ENCODE measurements at places on chromosomes 16 and 17.

DNA sequence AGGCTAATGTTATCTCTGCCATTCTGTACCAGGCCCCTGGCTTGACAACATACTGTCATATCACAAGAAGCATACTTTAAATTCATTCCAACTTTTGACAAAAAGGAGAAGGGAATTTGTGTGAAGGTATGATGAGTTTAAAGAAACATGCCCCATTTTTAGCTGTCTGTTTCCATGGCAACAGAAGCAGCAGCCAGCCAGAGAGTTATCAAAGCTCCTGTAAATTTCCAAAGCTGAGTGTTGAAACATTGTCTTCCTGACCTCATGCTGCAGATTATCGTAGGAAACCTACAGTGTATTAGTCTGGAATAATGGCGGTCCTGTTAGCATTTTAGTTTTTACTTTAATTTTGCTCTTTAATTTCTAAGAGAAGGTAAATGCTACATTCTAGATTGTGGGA, 124.9 kb downstream of the MRTFB start:
- no peak overlapping the region for H3K4me3 ChIP-seq
- H3K27ac ChIP-seq = no peak overlapping the region
- peaks cover 5% of the 10 kb centered on the region for H3K4me1 ChIP-seq
- H3K36me3 ChIP-seq = no peaks in the 10 kb centered on the region
- DNase-seq = no peak

DNA sequence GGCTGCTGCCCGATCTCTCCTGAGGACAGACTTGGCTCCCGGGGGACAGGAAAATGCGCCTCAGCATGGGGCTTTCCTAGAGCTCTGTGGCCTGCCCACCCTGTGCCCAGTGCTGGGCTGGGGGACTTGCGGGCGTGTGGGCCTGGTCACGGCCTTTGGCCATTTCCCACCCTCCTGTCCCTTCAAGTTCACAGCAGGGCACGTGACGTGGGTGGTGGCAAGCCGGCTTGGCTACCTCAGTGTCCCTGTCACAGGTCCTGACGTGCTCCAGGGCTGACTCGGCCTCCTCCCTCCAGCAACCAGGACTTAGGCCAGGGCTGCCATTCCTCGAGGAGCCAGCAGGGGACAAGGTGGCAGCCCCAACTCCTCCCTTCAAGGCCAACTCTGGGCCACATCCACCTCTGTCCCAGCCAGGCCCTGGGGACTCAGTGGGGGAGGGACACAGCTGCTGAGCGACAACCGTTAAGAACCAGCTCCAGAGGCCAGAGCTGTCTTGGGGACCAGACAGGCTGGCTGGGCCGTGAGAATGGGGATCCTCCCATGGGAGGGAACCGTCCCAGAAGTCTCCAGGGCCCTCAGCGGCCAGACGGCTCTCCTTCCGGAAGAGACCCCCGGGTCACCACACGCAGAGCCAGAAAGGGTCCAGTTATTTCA, 981 bp upstream of the UNC13D start:
- no peak overlapping the region for H3K4me3 ChIP-seq
- peak; percentile 89 for DNase-seq
- peaks cover 41% of the 10 kb centered on the region for H3K4me1 ChIP-seq
- H3K36me3 ChIP-seq = peaks cover 8% of the 10 kb centered on the region
- peak overlapping the region; percentile 93 for H3K27ac ChIP-seq
- H3K27me3 ChIP-seq = no peaks in the 10 kb centered on the region

GRCh38 chr17:7146115-7146514, 31.5 kb upstream of the ASGR2 start:
- no peak for DNase-seq
- H3K27ac ChIP-seq = no peak overlapping the region
- no peaks in the 10 kb centered on the region for H3K27me3 ChIP-seq
- no peaks in the 10 kb centered on the region for H3K36me3 ChIP-seq

GRCh38 chr17:10119203-10120108, 79.0 kb downstream of the GAS7 start:
- no peaks in the 10 kb centered on the region for H3K4me1 ChIP-seq

GRCh38 chr17:62601471-62601870, 26.0 kb upstream of the MRC2 start:
- H3K27ac ChIP-seq = no peak overlapping the region
- H3K27me3 ChIP-seq = no peaks in the 10 kb centered on the region
- DNase-seq = no peak
- H3K4me3 ChIP-seq = no peak overlapping the region
- no peaks in the 10 kb centered on the region for H3K36me3 ChIP-seq

DNA sequence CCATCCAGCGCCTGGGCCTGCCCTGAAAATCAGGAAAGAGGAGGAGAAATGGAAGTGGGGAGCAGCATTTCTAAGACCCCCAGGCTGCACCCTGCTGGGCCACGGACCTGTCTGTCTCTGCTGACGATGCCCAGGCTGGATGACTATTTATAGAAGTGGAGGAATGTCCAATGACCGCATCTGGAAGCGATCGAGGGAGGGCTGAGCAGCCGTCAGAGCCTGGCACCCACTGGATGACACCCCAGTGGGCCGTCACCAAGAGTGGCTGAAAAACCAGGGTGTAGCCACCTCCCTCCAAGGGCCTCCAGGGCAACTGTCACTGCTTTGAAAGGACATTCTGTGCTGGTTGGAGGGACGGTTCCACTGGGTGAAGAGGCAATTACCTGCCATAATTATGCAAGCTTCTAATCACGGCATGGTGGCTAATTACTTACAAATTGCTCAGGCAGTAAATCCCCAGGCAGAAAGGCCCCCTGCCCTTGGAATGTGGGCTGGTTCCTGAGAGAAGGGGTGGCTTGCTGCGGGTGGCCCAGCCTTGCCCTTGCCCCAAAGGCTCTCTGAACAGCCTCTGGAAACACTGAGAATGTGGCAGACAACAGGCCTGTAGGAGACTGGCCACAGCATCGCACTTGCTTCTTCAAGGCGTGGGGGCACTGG, 332.1 kb downstream of the C16orf95 start:
- no peaks in the 10 kb centered on the region for H3K36me3 ChIP-seq
- no peak for DNase-seq
- H3K4me3 ChIP-seq = no peak overlapping the region
- no peak overlapping the region for H3K27ac ChIP-seq

DNA sequence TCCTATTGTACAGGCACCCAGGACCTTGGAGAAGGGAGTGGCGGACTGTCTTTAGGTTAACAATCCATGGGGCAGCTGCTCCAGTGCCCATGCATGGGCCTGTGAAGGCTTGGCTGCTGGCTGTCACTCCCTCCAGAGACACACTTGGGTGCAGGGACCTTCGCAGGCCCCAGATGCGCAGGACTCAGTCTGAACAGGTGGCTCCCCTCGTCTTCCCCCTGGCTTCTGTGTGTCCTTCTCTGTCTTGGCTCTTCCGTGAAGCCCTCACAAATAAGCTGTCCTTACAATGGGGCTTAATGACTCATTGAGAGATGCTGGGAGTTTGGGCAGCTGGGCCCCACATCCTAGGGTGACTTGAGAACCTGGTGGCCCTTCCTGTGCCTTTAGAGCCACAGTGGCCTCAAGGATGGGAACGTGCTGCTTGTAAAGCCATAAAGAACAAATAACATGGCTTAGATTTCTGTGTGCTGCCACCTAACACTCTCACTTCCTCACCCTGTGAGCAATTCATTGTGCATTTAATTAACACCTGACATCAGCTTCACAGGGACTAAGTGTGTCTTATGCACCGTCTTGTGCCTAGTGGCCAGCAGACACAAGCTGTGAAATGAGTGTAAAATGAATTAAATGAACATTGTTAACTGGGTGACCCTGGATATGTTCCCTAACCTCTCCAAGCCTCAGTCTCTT, 340.7 kb downstream of the SNX29 start:
- DNase-seq = no peak
- peaks cover 16% of the 10 kb centered on the region for H3K4me1 ChIP-seq
- H3K27ac ChIP-seq = no peak overlapping the region
- H3K27me3 ChIP-seq = no peaks in the 10 kb centered on the region

- peak; percentile 73 for DNase-seq
- H3K27ac ChIP-seq = peak overlapping the region; percentile 21
- H3K4me3 ChIP-seq = no peak overlapping the region
- H3K27me3 ChIP-seq = no peaks in the 10 kb centered on the region
- peaks cover 7% of the 10 kb centered on the region for H3K36me3 ChIP-seq
These were observed 35.0 kb downstream of the GPT2 start for GRCh38 chr16:46918905-46919792.

GRCh38 chr17:74945543-74945942, 9.8 kb downstream of the OTOP3 start:
- H3K36me3 ChIP-seq = no peaks in the 10 kb centered on the region
- H3K27me3 ChIP-seq = no peaks in the 10 kb centered on the region
- no peak overlapping the region for H3K4me3 ChIP-seq
- DNase-seq = no peak
- H3K27ac ChIP-seq = no peak overlapping the region

DNA sequence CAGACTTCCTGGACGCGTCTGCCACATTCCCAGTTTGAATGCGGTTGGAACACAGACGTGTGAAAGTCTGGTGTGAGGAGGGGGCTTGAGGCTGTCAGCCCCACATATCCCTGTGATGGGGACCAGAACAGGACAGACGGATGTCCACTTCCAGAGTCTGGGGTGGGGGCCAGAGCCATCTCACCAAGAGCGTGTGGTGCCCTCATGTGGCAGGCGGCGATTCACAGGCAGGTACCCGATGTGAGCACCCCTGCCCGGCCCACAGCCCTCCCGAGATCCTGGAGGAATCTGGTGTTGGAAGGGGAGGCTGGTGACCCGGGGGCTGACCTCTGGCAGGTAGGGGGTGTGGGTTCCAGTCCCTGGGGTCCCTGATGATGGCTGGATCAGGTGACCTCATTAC, 51.5 kb downstream of the ENGASE start:
- H3K4me3 ChIP-seq = no peak overlapping the region
- no peak for DNase-seq
- H3K27ac ChIP-seq = no peak overlapping the region
- H3K4me1 ChIP-seq = no peaks in the 10 kb centered on the region
- no peaks in the 10 kb centered on the region for H3K36me3 ChIP-seq
- H3K27me3 ChIP-seq = peaks cover 10% of the 10 kb centered on the region

DNA sequence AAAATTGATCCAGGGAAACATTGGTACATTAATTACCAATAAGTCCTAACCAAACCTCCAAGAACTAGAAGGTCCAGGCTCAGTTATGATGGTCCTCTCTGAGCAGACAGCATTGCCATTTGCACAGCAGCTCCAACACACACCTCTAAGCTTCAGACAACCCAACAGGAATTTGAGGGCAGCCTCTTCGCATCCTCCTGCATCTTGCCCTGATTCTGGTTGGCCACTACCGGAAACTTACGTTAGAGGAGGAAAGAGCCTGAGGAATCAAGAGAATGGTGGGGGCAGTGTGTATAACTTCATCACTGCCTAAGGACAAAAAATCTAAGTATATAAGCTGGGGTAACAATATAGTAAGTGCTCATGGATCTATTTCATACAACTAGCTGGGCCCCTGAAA, 15.7 kb downstream of the FAM117A start:
- H3K27ac ChIP-seq = no peak overlapping the region

DNA sequence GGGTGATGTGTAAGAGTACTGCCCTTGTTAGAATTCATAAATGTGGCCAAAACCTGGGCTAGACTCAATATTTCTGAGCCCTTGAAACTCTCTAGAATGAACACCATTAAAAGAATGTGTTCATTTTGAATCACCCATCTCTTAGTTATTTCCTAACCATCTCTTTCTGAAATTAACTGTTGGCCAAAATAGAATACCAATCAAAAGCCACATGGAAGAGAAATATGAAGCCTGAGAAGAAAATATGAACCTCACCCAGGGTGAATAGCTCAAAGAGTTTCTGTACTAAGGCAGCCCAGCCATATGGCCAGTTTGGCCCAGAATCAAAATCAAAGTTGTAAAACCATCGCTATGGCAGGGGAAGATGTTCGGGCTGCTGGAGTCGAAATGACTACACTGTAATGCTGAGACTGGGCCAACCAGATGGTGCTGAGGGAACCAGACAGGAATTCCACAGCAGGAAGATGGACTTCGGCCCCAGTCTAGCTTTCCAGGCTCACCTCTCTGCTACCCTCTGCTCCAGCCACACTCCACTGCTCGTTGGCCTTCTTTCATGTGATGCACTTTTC, 154.3 kb upstream of the ZFHX3 start:
- H3K27ac ChIP-seq = no peak overlapping the region
- H3K4me1 ChIP-seq = peaks cover 24% of the 10 kb centered on the region
- DNase-seq = no peak
- H3K4me3 ChIP-seq = no peak overlapping the region
- no peaks in the 10 kb centered on the region for H3K36me3 ChIP-seq
- no peaks in the 10 kb centered on the region for H3K27me3 ChIP-seq

- no peak overlapping the region for H3K27ac ChIP-seq
- H3K36me3 ChIP-seq = peaks cover 10% of the 10 kb centered on the region
- H3K27me3 ChIP-seq = no peaks in the 10 kb centered on the region
- H3K4me1 ChIP-seq = no peaks in the 10 kb centered on the region
These were observed 27.9 kb downstream of the MBTPS1 start for GRCh38 chr16:84088695-84089395.

- no peak overlapping the region for H3K27ac ChIP-seq
- H3K27me3 ChIP-seq = no peaks in the 10 kb centered on the region
- no peak for DNase-seq
- H3K36me3 ChIP-seq = no peaks in the 10 kb centered on the region
- H3K4me3 ChIP-seq = no peak overlapping the region
These were observed 30.3 kb upstream of the IL17C start for GRCh38 chr16:88608076-88608475.

DNA sequence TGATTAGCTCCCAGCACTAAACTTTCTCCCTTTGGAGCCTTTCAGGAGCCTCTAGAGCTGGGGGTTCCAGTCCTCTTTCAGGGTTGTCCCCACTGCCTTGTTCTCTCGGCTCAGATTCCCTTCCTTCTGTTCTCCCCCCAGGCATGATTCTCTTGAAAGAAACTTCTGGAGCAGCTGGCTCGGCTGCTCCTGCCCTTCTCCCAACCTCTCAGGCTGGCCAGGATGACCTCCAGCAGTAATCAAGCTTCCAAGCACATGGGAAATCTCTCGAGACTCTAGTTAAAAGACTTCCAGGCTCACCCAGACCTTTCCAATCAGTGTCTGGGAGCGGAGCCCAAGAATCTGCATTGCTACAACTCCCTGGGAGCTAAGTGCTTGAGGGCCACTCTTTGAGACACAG, 3.6 kb downstream of the SDK2 start:
- H3K27me3 ChIP-seq = peaks cover 6% of the 10 kb centered on the region
- no peak overlapping the region for H3K27ac ChIP-seq
- no peak overlapping the region for H3K4me3 ChIP-seq

- DNase-seq = no peak
- H3K36me3 ChIP-seq = no peaks in the 10 kb centered on the region
- H3K4me1 ChIP-seq = no peaks in the 10 kb centered on the region
- H3K27me3 ChIP-seq = no peaks in the 10 kb centered on the region
- H3K4me3 ChIP-seq = no peak overlapping the region
These were observed 656.1 kb upstream of the SOX9 start for GRCh38 chr17:71464751-71465150.

DNA sequence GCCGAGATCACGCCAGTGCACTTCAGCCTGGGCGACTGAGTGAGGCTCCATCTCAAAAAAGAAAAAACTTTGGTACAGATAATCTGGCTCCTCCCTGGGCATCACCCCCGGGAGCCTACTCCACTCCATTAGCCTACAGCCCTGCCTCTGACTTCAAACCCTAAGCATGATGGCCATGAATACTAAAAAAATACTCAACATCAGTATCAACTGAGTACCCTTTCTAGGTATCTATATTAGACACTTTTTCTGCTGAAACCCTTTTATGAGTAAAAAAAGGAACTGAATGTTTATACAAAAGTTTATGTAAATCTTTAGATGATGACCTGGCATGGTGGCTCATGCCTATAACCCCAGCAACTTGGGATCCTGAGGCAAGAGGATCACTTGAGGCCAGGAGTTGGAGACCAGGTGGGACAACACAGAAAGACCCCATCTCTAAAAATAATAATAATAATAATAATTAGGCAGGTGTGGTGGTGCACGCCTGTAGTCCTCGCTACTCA, 6.9 kb downstream of the RDM1 start:
- H3K27me3 ChIP-seq = no peaks in the 10 kb centered on the region
- no peak overlapping the region for H3K4me3 ChIP-seq
- no peak overlapping the region for H3K27ac ChIP-seq
- H3K36me3 ChIP-seq = no peaks in the 10 kb centered on the region
- DNase-seq = no peak
- no peaks in the 10 kb centered on the region for H3K4me1 ChIP-seq
